ENCODE measurements at places on chromosomes 16 and 17. TPM values are rescaled to one million over a fixed set of nuclear protein-coding genes. Genes with fewer than 3 reads are reported as not detected.
A peak's percentile ranks its signal among the peaks of the same experiment; 100 is the strongest.

Gene INCA1
- total RNA-seq, result 0.34 TPM

Gene TBC1D3H
- not detected for total RNA-seq

Gene CTRB1
- total RNA-seq, result not detected

DNA sequence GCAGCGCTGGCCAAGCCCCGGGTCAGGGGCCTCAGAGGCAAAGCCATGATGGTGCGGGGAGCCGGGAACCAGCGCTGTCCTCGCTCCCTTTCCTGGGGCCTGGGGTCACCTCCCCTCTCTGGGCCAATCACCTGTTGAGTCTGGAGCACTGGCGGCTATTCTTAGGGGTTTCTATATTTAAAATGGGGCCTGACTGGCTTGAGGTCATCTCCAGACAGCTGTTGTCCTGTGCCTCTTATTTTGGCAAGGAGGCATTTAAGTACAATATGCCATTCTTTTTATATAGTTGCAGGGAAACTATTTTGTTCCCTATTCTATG, at the start of gene COX6A2:
Gene COX6A2, minus strand, starts transcription at position 82 of the 319 bp plus-strand sequence. Its CDS starts 35 bp downstream, at position 47.
- DNase-seq, result peak; percentile 38

- peak; percentile 29 for DNase-seq
Measured at GRCh38 chr17:58576679-58577367, 62.4 kb upstream of the MTMR4 start.

GRCh38 chr17:21814776-21815175, 122.5 kb downstream of the KCNJ18 start:
- no peak for DNase-seq

DNA sequence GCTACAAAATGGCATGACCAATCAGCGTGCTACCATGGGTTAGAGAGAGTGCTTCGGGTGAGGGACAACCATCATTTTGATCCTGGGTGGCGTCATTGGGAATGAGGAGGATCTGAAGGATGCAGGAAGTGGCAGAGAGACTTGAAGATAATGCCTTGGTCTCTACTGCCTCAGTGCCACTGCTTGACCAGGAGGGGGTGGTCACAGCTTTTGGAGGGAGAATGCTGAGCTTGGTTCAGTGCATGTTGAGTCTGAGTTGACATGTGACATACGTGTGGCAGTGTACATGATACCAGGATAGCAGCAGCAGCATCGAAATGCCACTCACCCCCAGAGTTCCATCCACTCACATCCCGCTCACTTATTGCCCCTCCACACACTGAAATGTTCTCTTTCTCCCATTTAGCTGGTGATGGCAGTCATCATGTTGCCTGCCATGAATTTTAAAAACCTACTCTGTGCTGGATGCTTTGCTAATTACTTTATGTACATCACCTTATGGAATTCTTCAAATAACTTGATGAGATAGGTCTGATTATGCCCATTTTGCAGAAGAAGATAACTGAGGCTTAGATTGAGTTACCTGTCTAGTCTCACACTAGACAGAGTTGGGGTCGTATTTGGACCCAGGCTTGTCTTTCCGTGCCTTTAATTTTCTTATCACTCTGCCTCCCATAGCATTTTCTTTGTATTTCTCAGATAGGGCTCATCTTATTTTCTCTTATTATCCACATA, 36.7 kb downstream of the ARSG start:
- no peak for DNase-seq
